ENCODE measurements at places on chromosomes 1 and 21.

DNA sequence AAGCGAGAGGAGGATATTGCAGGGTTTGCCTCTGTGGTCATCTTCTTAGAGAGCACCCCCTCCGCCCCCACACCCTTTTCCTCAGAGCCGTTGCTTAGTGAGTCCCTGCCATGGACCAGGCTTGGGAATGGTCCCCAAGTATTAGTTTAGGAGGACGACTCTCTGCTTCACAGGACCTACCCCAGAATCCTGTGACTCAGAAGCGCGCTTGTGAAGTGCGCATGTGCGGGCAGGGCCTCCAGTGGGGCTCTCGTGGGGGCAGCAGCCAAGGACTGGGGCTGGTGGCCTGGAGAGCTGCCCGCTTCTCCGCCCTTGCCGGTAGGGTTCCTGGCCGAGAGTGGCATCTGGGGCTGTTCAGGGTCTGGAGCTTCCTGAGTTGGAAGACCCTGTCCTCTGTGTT is 37.3 kb upstream of the HMGN1 start:
- DNase-seq = no peak

GRCh38 chr1:71080230-71080738 is 551 bp downstream of the ZRANB2 start:
- DNase-seq = peak; percentile 3

DNA sequence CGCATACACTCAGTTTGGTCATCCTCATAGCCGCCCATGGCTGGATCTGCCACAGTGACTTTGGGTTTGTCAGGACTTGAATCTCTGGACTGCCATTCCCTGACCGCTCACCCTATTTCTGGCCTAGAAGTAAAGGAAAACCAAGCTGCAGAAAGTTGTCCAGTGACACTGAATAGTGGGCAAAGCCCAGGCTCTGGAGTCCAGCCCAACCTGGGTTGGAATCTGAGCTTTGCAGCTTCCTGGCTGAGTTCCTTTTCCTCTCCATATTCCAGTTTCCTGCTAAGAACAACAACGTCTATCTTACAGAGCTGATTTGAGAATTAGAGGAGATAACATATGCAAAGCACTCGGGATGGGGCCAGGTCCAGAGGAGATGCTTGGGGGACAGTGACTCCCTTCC is 15.6 kb upstream of the EIF4G3 start:
- DNase-seq = no peak

- peak; percentile 20 for DNase-seq
Observed at GRCh38 chr1:147722124-147722523, 38.3 kb downstream of the GJA5 start.

- DNase-seq = no peak
Observed at GRCh38 chr21:37742532-37742931, 173.7 kb downstream of the KCNJ6 start.

GRCh38 chr1:234643111-234643849 is 33.3 kb upstream of the IRF2BP2 start:
- DNase-seq = no peak

GRCh38 chr1:64963466-64963865 is 2.9 kb downstream of the JAK1 start:
- DNase-seq = no peak

- DNase-seq = peak; percentile 12
Observed at GRCh38 chr1:64967381-64967780, 1.0 kb upstream of the JAK1 start.

DNA sequence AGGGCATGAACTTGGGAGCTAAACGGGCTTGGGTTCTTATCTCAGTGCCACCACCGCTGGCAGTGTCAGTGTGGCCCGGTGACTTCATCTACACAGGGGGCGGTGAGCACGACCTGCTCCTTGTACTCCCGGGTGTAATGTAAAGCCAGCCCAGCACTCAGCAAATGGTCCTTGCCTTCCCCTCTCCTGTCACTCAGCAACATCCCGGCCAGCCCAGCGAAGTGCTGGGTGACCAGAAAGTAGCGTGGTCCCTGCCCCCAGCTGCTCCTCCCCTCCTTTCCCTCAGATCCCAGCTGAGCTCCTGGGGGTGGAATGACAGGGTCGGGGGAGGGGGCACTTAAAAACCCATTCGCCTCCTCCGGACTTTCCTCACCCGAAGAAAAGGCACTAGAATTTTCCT is 7.2 kb downstream of the KCNN3 start:
- peak; percentile 38 for DNase-seq

- DNase-seq = no peak
Observed at GRCh38 chr1:180527101-180527669, 24.8 kb upstream of the ACBD6 start.

- no peak for DNase-seq
Observed at GRCh38 chr21:21045518-21045917, 47.3 kb downstream of the NCAM2 start.

DNA sequence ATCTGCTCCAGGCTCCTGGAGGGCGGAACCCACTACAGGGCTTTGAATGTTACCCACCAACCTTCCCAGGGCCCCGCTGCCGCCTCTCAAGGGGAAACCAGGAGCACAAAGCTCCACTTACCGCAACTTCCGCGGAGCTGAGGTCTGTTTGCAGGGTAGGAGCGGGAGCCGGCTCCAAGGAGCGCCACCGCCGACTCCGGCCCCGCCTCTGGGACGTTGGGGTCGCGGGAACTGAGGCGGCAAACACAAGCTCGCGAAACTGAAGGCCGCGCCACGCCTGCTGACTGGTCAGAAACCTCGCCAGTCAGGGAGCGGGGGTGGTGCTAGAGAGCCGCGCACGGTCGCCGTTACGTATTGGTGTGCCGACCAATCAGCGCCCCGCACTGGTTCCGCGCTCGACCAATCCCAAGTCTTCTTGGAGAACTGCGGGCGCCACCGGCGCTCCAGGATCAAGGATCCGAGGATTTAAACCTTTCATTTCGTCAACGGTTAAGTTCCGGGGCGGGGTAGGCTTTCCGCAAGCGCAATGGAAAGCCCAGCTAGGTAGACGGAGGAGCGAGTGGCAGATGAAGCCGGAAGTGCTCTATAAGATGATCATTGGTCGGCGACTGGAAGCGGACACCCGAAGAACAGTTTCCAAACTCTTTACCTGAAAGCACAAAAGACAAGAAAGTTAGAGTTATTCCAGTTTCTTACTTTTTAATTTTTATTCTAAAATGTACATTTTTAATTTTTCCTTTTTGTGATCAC is at the start of gene STIL:
Gene STIL (minus strand): TSS at position 233 of the 750 bp plus-strand sequence. CDS start 3,828 bp downstream, outside the sequence.
- DNase-seq = peak; percentile 98

DNA sequence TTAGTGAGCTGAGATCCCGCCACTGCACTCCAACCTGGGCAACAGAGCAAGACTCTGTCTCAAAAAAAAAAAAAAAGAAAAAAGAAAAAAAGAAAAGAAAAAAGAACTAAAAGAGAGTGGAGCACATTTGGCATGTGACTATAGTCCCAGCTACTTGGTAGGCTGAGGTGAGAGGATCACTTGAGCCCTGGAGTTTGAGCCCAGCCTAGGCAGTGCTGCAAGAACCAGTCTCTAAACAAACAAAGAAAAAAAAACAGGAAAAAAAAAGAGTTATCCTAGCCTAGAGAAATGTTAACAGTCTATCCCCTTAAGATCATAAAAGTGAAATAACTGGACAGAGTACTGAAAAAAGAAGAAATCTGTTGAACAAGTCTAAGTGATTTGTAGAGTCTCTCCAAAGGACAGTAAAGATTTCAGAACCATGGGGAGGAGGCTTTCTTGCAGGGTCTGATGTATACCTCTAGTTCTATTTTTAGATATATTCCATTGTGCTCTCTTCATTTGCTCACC is 4.5 kb upstream of the PRDX1 start:
- no peak for DNase-seq

- DNase-seq = no peak
Observed at GRCh38 chr1:8727809-8728213, 89.6 kb downstream of the RERE start.

- no peak for DNase-seq
Observed at GRCh38 chr1:156126630-156127534, 12.4 kb downstream of the LMNA start.

- no peak for DNase-seq
Observed at GRCh38 chr1:185487936-185488335, 170.9 kb upstream of the IVNS1ABP start.

DNA sequence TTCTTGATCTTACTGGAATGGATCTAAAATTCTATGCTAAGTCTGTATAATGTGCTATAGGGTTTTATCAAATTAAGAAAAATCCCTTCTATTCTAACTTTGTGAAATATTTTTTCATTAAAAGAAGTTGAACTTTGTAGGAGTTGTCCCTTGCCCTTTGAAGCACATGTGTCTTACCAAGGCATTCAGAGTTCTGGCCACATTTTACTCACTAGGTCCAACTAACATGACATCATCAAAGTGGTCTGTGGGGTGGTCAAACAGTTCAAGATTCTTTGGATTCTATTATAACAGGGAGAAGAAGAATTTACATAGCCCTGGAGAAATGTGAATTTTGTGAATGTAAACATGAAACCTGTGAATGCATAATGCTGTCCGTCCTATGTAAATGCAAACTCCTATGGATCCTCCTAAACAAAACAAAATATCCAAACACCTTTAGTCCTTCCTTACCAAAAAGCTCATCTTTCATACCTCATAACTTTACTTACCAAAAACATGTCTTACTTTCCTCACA is 88.7 kb downstream of the EBNA1BP2 start:
- DNase-seq = no peak

- DNase-seq = no peak
Observed at GRCh38 chr1:66758241-66758755, 6.0 kb downstream of the DYNLT5 start.

DNA sequence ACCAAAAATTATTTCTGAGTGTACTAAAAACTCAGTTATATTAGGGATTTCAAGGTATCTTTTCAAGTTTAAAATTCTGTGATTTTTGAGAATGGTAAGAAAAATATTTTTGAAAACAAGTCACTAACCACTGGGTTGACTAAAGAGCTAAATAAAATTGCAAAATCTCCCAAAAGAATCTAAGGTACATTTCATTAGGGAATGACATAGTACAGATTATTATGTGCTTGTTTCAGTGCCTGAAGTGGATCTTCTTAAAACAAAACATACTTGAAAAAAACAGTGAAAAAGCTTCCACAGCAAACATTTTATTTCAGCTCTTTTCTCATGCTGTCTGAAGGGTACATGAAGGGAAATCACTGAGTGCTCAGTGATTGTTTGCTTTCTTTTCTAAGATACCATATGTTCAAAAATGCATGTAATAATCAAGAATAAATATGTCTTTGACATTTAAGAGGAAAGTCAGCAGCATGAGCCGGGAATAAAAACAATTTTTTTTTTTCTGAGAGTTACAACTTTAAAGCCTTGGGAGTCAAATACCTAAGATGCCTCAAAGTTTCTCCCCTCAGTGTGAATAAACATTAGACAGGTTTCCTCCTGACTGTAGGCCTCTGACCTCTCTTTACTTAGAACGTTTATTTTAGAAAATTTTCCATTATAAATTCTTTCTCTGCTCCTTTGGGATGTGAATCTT is 200.7 kb downstream of the KCNT2 start:
- no peak for DNase-seq

- DNase-seq = peak; percentile 14
Observed at GRCh38 chr1:98429965-98430443, 231.5 kb upstream of the SNX7 start.

DNA sequence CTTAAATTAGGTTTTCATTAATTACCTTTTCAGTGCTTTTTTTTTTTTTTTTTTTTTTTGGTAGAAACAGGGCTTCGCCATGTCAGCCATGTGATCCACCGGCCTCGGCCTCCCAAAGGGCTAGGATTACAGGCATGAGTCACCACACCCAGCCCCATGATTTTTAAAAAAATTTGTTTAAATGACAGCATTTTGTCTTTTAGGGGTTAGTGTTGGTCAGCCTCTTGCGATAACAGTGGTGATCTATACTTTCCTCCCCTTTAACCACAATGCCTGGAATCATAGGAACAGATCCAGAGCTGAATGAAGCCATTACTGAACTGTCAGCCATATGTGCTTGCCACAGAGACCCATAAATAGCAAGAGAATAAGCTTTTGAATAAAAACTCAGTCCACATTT is 73.9 kb downstream of the CACHD1 start:
- DNase-seq = no peak

GRCh38 chr1:47837866-47838561 is 159.2 kb downstream of the TRABD2B start:
- DNase-seq = no peak

DNA sequence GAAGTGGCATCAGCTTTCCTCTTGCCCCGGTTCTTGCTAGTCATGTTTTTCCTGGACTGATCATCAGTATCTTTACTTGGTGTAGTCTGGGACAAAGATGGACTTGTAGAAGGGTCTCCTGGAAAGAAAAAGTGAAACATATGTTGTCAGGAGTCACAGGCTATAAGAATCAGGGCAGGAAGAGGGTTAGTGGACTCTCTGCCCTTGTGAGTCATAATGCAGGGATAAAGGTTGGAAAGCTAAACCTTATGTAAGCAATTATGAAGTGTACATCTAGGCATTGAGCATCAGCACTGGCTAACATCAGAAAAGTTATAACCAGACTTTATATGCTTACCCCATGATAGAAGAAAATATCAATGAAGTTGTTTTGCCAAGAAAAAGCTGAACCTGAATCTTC is 51.2 kb downstream of the XKR8 start:
- no peak for DNase-seq

GRCh38 chr1:117932576-117932975 is 3.0 kb downstream of the WDR3 start:
- DNase-seq = no peak

DNA sequence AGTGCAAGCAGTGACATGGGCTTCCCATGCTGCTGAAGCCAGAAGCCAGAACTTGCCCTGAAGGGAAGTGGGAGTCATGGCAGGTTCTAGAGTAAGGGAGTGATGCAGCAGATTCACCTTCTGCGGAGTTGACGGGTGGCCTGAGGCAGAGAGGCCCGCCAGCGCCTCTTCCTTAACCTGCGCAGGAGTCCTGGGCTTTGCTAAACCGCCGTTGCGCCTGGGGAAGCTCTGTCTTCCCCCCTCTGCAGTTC is 67.3 kb downstream of the OBSCN start:
- no peak for DNase-seq

DNA sequence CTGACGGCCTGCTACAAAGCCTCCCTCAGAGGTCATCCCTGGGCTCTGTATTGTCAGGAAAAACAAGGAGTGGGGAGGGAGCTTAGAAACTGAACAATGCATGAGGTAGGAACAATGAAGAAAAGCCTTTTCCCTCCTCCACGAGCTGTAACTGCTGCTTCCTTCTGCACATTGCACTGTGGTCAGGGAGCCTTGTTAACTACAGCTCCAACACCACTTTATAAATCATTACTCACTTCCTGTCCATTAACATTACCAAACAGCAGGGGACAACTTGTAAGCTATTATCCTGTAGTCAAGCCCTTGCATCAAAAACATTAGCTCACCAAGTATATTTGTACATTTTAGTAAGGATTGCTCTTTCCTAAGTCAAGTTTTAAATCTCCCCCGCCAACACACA is 336.0 kb upstream of the NR5A2 start:
- no peak for DNase-seq

- DNase-seq = no peak
Observed at GRCh38 chr21:14382486-14382834, 486 bp downstream of the HSPA13 start.

All from nephron progenitor cell (in vitro differentiated cells).